ENCODE measurements at places on chromosomes 3 and 15.

DNA sequence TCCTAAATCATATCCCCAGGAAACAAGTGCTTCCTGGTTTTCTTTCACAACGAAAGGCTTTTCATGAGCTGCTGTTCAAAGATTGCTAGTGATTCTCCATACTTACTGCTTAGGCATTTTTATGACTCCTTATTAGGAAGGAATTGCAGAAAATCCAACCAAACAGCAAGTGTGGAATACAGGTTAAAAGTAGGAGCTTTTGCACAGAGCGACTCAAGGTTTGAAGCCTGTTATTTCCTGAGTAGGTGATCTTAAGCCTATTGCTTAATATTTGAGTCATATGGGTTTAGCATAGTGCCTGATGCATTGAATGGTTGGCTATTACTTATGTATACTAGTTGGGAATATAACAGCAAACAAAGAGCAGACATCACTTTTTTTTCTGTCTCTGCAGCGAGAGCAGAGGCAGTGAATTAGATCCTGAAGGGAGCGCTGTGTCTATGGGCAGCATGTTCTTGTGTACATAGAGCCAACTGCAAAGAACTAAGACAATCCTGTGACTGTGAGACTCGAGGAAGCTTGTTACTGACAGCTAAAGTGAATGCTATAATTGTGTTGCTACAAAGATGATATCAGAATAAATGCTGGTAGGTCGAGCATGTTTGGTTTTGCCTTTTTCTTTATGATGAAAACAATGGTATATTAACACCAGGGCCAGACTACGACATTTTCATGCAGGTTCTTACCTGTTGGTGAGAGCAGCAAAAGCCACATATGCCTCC lies 6.3 kb downstream of the TM4SF1 start:
- no peak for DNase-seq

- no peak for DNase-seq
These were observed 739.4 kb downstream of the MCTP2 start for GRCh38 chr15:94970802-94971201.

DNA sequence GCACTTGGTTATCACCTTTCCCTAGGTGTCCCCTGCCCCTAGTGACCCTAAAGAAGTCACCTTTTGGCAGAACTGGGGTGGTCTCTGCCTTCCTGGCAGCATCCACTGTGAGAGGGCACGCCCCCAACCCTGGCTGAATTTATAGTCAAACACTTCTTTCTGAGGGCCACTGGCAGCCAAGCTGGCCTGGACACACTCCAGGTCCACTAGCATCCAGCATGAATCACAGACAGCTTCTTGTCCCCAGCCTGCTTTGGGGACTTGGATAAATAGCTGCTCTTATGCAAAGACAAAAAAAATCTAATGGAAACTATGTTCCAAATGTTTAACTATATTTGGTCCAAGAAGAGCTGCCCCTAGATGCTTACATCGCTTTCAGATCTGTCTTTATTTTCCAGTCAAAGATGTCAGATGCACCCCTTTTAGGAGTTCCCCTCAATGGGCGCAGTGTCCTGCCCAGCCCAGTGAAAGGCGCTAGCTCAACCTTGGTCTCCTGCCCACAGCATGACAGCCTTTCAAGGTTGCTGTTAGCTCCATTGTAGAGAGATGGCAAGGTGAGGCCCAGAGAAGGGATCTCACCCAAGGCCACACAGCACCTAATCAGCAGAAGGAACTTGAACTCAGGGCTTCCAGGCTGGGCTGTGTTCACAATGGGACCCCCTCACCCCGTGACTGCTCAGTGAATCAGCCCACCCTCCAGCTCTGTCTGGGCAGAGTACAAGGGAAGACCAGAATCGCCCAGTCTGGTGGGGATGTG lies 7.0 kb downstream of the RASL12 start:
- DNase-seq = no peak

- no peak for DNase-seq
These were observed 1.4 kb upstream of the AP4E1 start for GRCh38 chr15:50906954-50907600.

All from AG09309 (cell line).